HepG2 (cell line): ENCODE measurements at places on chromosomes 1 and 21. TPM values are rescaled to one million over a fixed set of nuclear protein-coding genes. Genes with fewer than 3 reads are reported as not detected.

Gene SASS6
- 10.7 and 18.0 TPM in 2 replicates for total RNA-seq

Gene LDLRAD1
- 1.2 and 2.5 TPM in 2 replicates for total RNA-seq

Gene GLIS1
- not detected in 2 replicates for total RNA-seq

Gene LRRN2
- total RNA-seq, result not detected in 2 replicates

Gene SPATA46
- not detected in 2 replicates for total RNA-seq

Gene CHI3L2
- 1.7 and 1.9 TPM in 2 replicates for total RNA-seq

Gene PADI3
- not detected in 2 replicates for total RNA-seq

Gene CTSK
- 0.62 and 1.4 TPM in 2 replicates for total RNA-seq

Gene FCRL6
- total RNA-seq, result not detected in 2 replicates
